Tongue (tissue), 3 donors: ENCODE measurements at places on chromosomes 5 and 9. TPM values are rescaled to one million over a fixed set of nuclear protein-coding genes. Genes with fewer than 3 reads are reported as not detected.

The PCDHAC2 gene
- total RNA-seq = 4.6 TPM

The CER1 gene
- total RNA-seq = not detected

The F2R gene
- total RNA-seq = 38.8 TPM

The SPATA31A6 gene
- not detected for total RNA-seq

The IL5 gene
- total RNA-seq = not detected

The AUH gene
- total RNA-seq = 43.8 TPM

The RORB gene
- 0.92 TPM for total RNA-seq

The SPARC gene
- 1,607 TPM for total RNA-seq

The FBN2 gene
- 215 TPM for total RNA-seq

The NTMT1 gene
- total RNA-seq = 31.5 TPM

The ZNG1F gene
- total RNA-seq = 7.0 TPM

The PCDHB14 gene
- 7.8 TPM for total RNA-seq

The PCAT7 gene
- total RNA-seq = not detected
